ENCODE measurements at places on chromosomes 1 and 21.

GRCh38 chr1:243930822-243931671 is 81.0 kb upstream of the AKT3 start:
- no peak for ATAC-seq

DNA sequence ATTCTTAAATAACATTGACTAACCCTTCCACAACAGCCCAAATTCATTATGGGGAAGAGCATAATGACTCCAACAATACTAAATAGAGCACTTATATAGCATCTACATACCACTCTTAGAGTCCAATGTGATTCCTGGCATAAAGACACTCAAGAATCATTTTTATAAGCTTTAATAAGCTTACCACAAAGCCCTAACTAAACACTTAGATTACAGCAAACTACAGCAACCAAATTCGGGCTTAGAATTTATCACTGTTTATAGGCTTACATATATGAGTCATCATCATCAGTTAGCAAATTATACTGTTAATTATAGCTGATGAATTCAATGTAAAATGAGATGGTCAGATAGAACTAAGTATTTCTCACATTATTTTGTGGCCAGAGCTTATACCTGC is 7.3 kb downstream of the SCYL3 start:
- ATAC-seq = no peak

DNA sequence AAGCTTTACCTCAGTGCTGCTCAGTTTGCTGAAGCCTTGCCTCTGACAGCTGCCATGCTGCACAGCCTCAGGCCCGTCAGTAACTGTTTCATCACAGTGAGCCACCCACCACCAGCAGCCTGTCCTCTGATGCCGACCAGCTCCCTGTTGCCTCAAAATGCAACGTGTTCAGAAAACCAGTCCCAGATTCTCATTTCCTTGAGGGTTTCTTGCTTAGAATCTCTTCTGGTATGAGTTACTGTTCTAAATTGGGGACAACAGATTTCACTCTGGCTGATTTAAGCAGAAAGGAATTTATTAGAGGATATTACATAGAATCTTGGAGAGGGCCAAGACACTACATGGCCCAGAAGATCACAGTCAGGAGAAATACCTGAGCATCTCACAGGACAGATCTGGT is 11.0 kb downstream of the UBL4B start:
- no peak for ATAC-seq

DNA sequence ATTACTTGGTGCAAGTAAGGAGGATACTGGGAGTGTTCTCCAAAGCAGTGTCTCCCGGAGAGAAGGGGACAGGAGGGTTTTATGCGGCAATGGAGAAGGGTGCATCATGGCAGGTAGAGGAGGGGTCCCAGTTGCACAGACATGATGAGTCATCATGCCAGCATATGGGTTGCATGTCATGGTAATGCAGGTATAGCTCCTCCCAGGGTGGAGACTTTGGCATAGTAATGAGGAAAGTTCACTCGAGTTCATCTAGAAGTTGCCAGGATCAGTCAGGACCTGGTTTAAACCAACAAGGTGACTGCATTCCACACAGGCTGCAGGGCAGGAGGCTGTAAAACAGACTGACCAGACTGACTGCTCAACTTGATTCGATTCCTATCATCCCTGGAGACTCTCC is 355.7 kb upstream of the DUSP10 start:
- no peak for ATAC-seq

- no peak for ATAC-seq
Measured at GRCh38 chr21:46551636-46552241, 53.1 kb downstream of the S100B start.

Data from motor neuron (in vitro differentiated cells).